A549 treated with Hydrocortisone at 1 μM for 4 hours (cell line): ENCODE measurements at places on chromosomes 16 and 17. TPM values are rescaled to one million over a fixed set of nuclear protein-coding genes. Genes with fewer than 3 reads are reported as not detected.

The CA4 gene
- 0.09 to 0.29 TPM (median 0.20 TPM) in 3 of 5 replicates, not detected in the others for total RNA-seq

The MAPT gene
- total RNA-seq: 1.5 to 2.3 TPM (median 1.9 TPM) in 5 replicates

The NPW gene
- total RNA-seq: 0.40 to 1.3 TPM (median 0.85 TPM) in 5 replicates

The RAB26 gene
- 2.5 to 4.5 TPM (median 3.5 TPM) in 5 replicates for total RNA-seq

The DUSP3 gene
- total RNA-seq: 59.7 to 67.0 TPM (median 62.4 TPM) in 5 replicates

The MED13 gene
- 14.2 to 25.2 TPM (median 20.2 TPM) in 5 replicates for total RNA-seq

The MYO15B gene
- total RNA-seq: 34.1 to 57.1 TPM (median 45.1 TPM) in 5 replicates

The CASKIN1 gene
- total RNA-seq: 0.36 to 1.3 TPM (median 0.64 TPM) in 5 replicates

The IL32 gene
- 21.6 to 38.9 TPM (median 24.5 TPM) in 5 replicates for total RNA-seq

The C17orf100 gene
- total RNA-seq: 1.8 to 3.3 TPM (median 2.8 TPM) in 5 replicates

The TUBB3 gene
- 209 to 251 TPM (median 243 TPM) in 5 replicates for total RNA-seq
